ENCODE measurements at places on chromosomes 3 and 15.

DNA sequence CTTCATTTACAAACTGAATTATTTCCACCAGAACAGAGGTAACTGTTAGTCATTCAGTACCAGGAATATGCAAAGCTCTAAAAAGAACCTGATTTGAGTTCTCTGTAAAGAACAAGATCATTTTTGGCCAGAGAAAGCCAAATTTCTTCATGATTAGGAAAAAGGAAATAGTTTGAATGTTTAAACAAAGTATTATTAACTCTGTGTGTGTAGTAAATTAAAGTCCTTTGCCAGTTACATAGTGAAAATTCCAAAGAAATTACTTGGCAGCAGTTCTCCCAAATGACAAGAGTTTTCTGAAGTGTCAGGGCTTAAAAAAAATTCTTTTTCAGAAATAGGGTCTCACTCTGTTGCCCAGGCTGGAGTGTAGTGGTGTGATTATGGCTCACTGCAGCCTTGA lies 24.5 kb downstream of the QTRT2 start:
- peak; percentile 35 for DNase-seq

- peak; percentile 44 for DNase-seq
Observed at GRCh38 chr3:62923066-62923465, 47.9 kb upstream of the CADPS start.

DNA sequence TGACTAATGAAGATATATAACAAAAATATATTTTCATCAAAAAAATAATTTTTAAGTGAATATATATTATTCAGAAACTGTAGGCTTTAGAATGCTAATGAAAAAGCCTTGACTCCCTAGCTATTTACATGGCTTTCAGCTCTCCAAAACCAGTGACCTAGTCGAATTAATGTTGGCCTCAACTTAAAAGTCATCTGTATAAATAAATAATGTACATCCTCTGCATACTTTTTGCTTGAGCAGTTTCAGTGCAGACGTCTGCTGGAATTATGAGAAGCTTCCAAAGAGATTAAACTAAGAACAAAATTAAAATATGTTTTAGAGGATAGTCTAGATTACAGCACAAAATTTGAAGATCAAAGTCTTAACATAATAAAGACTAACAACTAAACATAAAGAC lies 520.4 kb upstream of the ALCAM start:
- DNase-seq = peak; percentile 71

DNA sequence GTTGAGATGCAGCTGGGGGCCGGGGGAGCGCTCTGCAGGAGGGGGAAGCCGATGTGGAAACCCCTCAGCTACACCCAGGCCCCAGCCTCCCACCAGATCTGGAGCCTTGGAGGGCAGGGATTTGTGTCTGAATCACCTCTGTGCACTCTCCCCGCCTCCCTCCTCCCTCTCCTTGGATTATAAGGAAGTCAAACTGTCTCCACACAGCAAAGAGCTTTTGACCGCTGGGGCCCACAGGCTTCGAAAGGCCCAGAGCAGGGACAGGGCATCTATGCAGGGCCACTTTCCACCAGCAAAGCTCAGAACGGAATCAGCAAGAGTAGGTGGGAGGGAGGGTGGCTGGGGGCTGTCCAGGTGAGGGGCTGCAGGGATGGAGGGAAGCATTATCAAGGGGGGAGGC lies 68.9 kb downstream of the IQSEC1 start:
- DNase-seq = no peak

DNA sequence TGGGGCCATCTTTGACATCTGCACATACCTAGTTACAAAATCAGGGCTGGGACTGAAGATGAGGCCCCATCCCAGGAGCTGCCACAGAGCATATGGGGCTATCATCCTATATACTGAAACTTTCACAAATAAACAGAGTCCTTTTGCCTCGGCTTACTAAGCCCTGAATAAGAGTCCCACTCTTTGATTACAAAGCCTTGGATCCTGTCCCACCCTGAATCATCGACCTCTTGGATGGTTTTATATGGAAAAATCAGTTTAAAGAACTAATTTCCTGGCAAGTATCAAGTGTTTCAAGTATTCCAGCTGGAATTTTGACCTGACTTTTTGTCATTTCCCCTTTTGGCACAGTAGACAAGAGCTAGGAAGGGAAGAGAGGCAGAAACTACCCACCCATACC lies 331.3 kb upstream of the FRG2C start:
- DNase-seq = peak; percentile 51

DNA sequence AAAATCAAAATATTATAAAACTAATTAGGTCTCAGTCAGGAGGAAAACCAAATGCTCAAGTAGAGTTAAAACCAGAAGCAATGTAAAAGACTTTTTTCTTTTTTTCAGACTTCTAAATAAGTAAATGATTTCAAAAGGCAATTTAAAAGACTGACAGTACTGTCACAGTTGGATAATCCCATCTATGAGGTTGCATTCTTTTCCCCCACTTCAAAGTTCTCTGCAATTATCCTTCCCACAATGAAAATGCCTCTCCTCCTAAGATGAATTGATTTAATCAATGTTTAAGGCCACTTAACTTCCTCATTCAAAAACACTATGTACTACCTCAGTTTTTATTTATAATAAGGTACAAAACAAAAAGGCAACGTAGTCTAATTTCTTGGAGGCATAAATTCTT lies 8.1 kb downstream of the MRPL3 start:
- DNase-seq = no peak

DNA sequence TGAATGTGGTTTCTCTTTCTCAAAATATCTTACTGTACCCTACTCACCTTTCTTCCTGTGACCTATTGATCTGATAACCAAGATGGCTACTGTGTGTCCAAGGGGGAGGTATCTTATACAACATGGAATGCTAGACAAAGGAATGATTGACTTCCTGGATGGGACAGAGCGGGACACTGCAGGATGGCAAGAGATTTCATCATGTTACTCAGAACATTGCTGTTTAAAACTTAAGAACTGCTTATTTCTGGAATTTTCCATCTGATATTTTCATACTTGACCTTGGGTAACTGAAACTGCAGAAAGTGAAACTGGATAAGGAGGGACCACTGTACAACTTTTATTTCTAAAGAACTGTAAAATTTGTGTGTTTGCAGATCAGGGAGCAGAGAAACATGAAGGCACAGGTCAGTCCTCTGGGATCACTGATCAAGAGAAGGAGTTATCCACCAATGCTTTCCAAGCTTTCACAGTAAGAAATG lies 18.5 kb downstream of the CNOT10 start:
- DNase-seq = no peak

DNA sequence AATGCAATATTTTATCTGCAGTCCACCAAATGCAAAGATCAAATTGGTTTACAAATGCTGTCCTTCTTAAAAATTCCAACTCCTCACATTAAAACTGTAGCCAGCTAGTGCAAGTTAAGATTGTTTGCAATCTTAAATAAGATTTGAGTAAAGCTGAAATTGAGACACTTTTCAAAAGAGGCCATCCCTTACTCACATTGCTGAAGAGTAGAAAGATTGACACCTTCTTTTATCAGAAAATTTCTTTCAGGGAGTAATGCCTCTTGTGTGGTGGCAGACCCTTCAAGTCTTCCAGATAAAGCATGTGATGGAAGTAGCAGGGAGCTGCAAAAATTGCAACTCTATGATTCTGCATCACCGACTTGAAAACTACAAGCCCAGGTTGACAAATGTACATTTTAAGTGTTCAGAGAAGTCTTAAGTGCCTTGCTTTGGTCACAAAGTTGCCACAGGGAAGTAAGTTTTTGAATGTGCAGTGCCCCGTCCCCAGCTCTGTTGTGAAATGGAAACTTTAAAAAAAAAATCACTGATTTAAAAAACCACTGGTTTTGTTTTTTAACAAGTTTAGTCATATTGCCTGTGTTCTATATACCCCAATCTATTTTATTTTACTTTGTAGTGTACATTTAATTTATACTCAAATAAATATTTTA lies 12.6 kb downstream of the CD86 start:
- no peak for DNase-seq

- no peak for DNase-seq
Observed at GRCh38 chr3:118811236-118811732, 223.4 kb downstream of the IGSF11 start.

DNA sequence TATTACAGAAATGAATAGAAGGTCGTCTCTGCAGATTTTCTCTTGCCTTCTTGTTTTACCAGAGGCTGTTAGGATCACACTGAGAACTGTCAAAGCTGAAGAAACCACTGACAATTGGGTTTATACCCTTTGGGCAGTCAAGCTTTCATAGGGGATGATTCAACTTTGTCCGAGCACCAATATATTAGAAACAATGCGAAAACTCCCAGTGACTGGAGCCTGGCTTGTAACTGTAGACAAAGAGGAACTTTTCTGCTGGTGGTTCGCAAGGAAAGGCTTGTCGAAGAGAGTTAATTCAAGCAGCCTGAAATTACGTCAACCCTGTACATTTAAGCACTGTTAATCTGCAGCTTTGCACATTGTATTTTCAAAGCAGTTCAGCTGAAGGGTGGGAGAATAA lies 193.2 kb upstream of the ZNF385D start:
- DNase-seq = no peak

DNA sequence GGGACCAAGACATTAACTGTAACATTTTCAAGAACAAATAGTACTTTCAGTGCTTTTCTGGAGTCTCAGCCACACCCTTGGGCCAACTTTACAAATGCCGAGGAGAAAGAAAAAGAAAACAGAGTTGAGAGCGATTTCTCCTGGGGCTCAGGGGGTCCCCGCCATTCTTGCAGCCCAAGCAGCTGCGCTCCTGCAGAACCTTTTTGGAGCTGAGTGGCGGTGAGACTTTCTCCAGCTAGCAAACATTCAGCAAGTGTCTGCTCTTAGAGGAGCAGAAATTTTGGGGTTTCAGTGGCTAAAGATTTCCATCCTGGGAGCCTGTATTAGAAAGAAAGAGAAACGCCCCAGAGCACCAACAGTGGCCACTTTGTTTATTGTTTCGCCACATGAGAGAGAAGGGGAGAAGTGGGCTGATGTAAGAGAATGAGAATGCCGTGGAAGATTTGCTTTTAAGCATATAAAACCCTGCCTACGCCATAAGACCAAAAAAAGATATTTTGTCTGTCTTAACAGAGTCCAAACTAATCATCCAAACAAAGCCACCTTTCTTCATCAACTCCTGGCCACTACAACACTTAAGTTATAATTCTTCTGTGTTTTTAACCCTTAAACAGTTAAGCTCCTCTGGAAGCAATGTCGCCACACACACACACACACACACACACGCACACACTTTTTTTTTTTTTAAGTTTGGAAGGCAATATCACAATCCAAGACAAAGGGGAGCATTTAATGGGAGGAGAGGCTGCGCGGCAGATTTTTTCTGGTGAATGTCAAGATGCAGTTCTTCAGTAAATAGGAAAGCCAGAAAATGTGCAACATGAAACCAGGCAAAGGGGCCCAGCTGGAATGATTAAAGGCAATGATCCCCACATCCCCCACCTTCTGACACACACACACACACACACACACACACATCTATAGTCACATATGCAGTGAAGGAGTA lies 19.2 kb downstream of the EID1 start:
- peak; percentile 78 for DNase-seq

DNA sequence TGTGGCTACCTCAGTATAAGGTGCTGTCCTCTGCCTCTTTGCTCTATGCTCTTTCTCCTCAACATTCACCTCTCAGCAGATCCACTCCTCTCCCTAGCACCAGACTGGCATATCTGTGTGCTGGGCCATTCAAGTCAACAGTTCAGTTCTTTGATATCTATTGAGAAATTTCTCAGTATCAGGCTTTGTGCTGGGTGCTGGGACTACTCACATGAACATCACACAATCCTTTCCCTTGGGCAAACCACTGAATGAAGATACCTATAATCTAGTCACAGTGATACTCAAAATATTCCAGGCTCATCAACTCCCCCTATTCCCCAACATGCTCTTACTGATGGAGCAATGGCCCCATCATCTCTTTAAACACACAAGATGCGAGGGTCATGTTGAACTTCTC lies 120.8 kb downstream of the RPL22L1 start:
- DNase-seq = no peak
